EL (cell line): ENCODE measurements at places on chromosomes 6 and 20.

DNA sequence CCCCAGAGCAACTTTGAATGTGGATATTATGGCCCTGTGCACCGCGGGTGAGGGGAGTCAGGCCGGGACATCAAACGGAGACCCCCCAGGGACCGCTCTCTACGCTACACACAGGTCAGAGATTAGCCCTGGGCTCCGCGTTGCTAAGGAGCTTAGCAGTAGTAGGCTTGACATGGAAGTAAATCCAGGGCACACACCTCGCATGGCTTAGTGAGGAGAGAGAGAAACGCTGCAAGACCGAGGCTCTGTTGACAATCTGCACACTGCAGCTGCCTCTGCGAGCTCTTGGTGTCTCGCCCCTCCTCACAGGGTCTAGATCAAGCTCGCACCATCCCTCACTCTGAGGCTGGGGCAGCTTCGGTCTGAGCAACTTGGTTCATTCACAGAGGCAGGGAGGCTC lies 116.1 kb upstream of the CDH4 start:
- DNase-seq, result no peak

GRCh38 chr6:12760911-12761310 lies 44.3 kb downstream of the PHACTR1 start:
- DNase-seq, result peak; percentile 56

GRCh38 chr6:33164665-33165373 lies 27.4 kb downstream of the COL11A2 start:
- DNase-seq, result no peak

GRCh38 chr6:37696841-37697662 lies 631 bp downstream of the MDGA1 start:
- peak; percentile 48 for DNase-seq

DNA sequence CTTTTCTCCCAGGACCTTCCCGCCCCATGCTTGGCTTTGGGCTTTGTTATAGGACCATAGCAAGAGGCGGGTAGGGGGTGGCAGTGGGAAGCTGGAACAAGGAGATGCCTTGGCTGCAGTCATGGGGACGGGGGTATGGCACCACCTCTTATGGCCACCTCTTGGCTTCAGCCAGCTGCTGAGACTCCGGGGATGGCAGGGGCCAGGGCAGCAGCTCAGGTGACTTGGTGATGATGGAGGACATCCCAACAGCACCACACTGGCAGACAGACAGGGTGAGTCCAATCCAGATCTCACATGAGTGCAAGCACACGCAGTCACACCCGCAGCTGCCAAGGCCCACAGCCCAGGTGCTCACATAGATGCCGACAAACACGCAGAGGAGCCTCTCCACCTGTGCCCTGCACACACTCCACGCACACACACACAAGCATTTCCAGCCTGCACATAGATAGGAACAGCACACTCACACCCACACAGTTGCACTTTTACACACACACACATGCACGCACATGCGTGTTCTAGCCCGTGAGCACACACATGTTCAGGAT lies 6.2 kb downstream of the NOL4L start:
- DNase-seq, result no peak

GRCh38 chr6:6512711-6513110 lies 75.8 kb upstream of the LY86 start:
- DNase-seq, result no peak

- no peak for DNase-seq
These were observed 895.2 kb upstream of the CITED2 start for GRCh38 chr6:140269591-140270165.

GRCh38 chr6:166554316-166554715 lies 32.2 kb downstream of the RAMACL start:
- peak; percentile 29 for DNase-seq

DNA sequence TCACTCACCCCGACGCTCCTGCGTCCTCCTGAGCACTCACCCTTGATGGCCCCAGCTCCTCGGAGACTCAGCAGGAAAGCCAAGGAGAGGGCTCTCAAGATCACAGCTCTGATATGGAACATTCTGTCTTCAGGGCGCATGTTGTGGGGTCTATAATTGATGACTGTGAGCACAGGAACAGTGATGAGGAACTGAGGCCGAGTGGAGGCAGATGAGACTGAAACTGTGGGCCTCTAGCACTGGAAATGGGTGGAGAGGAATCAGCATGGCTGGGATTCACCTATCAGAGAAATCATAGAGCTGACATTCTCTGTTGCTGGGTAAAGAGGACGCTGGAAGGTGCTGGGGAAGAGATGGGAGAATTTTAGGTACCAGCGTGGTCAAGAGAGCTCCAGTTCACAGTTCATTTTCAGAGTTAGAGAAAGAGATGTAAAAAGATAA lies at the start of gene HLA-DPA1:
HLA-DPA1 (minus strand) TSS at position 219 of the 441 bp plus-strand sequence.
- peak; percentile 24 for DNase-seq

DNA sequence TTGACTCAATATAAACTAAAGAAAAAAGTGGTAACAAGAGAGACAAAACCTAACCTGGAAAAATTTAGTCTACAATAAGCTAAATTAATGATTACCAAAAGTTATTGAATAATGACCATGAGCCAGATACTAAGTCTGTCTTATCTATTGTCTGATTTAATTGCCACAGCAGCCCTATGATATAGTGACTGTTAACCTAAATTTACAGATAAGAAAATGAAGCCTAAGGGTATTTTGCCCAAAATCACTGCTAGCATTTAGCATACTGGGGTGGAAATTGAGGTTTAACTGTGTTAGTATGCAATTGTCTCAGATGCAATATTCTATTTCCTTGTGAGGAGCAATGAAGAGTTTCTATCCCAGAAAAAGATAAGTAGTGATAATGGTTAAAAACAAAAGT lies 361.0 kb upstream of the EYS start:
- no peak for DNase-seq

- no peak for DNase-seq
These were observed 28.1 kb upstream of the PAQR8 start for GRCh38 chr6:52333840-52334200.

GRCh38 chr20:38034961-38035360 lies 1.4 kb downstream of the RPRD1B start:
- peak; percentile 10 for DNase-seq

DNA sequence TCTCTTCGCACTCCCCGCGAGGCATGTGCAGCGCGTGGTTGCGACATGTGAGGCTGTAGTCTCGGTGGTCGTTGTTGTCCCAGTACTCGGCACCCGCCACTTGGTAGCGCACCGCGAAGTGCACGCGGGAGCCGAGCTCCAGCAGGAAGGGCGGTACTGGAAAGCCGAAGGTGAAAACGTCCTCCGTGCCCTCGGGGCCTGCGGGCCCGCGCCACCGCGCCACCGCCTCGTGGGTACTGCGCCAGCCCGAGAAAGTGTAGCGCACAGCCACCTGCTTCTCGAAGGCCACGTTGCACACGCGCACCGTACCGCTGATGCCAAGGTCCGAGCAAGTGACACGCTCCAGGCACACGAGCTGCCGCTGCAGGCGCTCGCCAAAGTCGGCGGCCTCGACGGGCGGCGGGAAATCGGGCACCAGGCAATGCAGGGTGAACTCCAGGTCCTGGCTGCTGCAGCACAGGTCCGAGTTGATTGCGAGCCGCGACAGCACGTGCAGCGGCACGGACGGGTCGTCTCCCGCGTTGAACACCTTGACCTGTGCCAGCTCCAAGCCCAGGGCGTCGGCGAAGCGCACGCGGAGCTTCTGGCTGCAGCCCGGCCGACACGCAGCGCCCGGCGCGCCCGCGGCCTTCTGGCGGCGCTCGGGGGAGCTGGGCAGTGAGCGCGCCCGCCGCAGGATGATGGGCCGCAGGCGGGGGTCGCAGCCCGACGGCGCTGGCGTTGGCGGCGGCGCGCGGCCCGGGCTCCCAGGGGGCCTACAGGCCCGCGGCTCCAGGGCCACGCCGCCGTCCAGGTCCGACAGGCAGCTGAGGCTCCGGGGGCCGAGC lies 840 bp downstream of the PPP1R3D start:
- DNase-seq, result no peak

DNA sequence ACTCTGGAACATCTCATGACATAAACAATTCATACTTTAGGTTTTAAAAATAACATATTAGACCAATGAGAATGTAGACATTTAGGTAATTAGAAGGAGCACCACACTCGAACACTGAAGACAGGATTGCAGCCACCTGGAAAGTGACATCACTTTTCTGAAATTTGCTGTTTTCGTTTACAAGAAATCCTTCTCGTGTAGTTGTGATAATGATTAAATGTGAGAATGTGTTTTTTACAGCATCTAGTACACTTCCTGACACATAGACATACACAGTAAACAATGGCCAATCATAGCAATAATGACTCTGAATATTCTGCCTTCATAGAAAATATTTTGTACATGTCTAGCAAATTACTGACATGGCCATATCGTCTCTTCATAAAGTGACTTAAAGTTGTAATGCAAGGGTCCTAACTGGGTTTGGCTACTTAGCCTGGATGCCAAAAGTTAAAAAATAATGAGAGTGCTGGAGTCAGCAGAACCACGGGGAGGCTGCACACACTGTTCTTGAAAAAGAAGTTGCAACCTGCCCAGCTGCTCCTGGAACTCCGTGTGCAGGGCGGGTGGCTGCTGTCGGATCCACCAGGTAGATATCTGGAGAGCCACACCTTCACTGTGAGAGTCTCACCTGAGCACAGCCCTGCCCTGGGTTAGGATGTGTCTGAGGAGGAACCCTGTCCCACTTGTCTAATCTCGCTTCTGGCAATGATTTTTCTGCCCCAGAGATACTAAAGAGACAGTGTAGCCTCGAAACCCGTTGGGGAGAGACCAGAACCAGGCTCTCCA lies 212.9 kb downstream of the QKI start:
- no peak for DNase-seq

GRCh38 chr6:12137480-12137879 lies 125.4 kb downstream of the HIVEP1 start:
- DNase-seq, result peak; percentile 70

GRCh38 chr6:167292301-167293087 lies 1.4 kb downstream of the UNC93A start:
- DNase-seq, result no peak

GRCh38 chr20:63556873-63557478 lies 3.0 kb downstream of the FNDC11 start:
- no peak for DNase-seq

- DNase-seq, result peak; percentile 90
These were observed 132.9 kb upstream of the THBS2 start for GRCh38 chr6:169386411-169387057.

DNA sequence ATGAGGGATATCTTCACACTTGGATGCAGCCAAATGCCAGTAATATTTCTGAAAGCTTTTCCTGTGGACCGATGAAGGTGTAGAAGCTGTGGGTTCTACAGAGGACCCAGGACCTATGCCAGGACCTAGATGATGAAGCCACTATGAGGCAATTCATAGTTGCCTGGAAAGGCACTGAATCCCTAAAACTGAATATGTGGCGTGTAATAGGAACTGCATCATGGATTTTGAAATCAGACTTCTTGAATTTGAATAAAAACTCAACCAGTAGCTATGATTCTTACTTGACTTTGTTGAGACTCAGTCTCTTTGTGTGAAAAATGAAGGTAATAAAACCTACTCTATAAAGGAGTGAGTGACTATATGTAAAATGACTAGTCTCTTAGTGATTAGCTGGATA lies 89.9 kb upstream of the SGK1 start:
- no peak for DNase-seq

- no peak for DNase-seq
These were observed 35.4 kb downstream of the CEP250 start for GRCh38 chr20:35490736-35491181.

DNA sequence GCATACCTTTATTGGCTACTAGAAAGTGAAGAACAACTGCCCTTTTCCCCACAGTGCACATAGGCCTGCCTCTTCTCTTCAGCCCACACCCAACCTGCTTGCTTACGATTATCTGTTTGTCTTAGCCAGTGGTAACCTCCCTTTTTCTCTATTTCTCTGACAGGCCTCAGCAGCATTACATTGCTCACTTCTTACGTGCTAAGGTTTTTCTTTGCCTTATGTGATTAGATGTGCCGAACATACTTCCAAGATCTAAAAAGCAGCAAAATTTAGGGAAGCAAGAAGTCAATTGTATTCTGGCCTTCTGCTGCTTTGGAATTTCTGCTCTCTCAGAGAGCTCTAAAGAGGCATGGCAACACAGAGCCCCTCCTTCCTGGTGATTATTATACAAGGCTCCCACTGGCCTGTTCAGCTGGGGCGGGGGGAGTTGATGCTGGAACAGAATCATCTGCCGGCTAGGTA lies 7.0 kb downstream of the B4GALT5 start:
- DNase-seq, result no peak

- peak; percentile 69 for DNase-seq
These were observed 167.3 kb downstream of the TRMT11 start for GRCh38 chr6:126153661-126154060.

- peak; percentile 24 for DNase-seq
These were observed 29.0 kb downstream of the SPTLC3 start for GRCh38 chr20:13037727-13038126.

GRCh38 chr6:62272114-62272513 lies 13.9 kb downstream of the KHDRBS2 start:
- DNase-seq, result no peak

- DNase-seq, result peak; percentile 72
These were observed 23.6 kb upstream of the APCDD1L start for GRCh38 chr20:58538752-58539151.

DNA sequence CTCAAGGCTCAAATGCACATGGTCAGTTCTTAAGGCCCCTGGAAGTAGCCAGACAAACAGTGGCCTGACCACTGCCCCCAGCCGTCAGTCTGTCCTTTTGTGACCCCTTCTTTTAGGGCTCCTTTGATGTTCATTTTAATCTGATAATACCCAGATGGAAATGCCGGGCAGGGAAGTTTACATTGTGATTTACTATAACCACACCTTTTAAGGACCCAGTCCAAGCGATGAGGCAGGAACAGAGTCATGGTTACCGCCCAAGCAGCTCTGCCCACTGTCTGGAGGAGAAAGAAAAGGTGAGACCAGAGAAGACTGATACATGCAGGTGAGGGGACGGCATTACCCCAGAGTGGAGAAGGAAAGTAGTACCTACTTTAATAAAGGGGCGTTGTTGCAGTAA lies 110.6 kb downstream of the PLEKHG1 start:
- no peak for DNase-seq

DNA sequence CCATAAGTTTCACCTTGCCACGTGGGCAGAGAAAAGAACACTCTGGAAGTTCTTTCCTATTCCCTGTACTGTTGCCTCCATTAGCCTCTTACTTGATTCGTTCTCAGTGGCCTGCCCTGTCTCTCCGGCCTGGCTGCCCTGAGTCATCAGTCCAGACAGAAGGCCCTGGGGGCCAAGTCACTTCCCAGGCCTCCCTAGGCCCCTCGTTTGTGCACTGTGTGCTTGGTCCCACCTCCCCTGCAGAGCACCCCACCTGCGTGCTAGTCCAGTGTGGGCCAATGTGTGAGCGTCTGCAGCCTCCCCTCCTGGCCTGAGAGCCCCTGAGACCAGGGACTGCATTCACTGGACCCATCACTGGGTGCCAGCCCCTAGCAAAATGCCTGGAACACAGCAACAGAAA lies 191.2 kb upstream of the RREB1 start:
- peak; percentile 42 for DNase-seq
